Effector memory CD8-positive, alpha-beta T cell (primary cell): ENCODE measurements at places on chromosomes 1 and 21.

- DNase-seq, result no peak
Measured at GRCh38 chr21:37233551-37234146, 33.5 kb downstream of the VPS26C start.

DNA sequence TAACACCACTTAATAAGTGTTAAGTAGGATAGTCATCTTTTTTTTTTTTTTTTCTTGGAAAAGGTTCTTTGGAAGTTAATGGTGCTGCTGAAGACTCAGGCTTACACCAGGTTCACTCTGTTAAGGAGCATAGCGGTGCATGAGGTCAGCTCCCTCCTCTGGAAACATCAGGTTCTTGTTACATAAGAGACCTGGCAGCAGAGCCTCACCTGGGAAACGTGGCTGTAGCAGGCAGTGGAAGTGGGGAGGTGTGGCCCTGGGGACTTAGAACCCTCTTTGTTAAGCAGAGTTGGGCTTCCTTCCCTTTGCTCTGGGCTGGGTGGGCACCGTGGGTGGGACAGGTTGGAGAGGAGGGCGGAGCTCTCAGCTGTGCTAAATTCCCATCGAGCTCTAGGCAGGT lies 104.1 kb downstream of the CNIH3 start:
- DNase-seq, result no peak

DNA sequence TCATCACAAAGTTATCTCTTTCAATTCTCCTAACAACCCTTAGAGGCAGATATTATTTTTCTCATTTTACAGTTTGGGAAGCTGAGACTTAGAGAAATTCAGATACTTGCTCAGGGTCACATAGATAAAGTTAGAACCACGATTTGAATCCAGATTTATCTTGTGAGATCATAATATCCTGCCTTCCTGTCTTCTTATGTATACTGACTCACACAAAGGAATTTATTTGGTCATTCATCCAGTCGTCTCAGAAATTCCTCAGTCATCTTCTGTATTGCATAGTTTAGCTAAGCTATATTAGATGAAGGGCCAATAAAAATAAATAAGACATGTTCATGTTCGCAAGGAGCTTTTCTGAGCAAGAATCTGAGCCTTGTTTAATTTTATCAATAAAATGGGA lies 35.8 kb upstream of the RUNX1 start:
- no peak for DNase-seq

- DNase-seq, result no peak
Measured at GRCh38 chr1:53878492-53879105, 11.0 kb downstream of the YIPF1 start.

- DNase-seq, result no peak
Measured at GRCh38 chr1:151817353-151817730, 12.1 kb upstream of the LINGO4 start.

DNA sequence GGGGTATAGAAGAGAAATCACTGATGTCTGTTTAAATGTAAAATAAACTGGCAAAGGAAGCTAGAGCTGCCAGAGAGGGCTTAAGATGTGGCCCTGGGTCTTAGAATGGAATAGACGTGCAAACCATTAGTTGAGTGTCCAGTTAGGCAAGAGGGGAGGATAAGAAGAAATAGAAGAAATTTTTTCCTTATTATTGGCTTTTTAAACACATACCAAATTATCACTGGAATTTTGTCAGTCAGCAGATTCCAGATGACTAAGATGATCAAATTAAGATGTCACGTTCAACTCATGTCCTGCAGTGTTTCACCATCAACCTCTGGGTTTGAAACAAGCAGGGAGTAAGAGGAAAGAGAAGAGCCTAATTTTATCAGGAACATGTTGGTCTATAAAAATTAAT lies 71.6 kb upstream of the C1orf21 start:
- no peak for DNase-seq

GRCh38 chr1:6243053-6243834 lies 735 bp upstream of the HES3 start:
- no peak for DNase-seq

DNA sequence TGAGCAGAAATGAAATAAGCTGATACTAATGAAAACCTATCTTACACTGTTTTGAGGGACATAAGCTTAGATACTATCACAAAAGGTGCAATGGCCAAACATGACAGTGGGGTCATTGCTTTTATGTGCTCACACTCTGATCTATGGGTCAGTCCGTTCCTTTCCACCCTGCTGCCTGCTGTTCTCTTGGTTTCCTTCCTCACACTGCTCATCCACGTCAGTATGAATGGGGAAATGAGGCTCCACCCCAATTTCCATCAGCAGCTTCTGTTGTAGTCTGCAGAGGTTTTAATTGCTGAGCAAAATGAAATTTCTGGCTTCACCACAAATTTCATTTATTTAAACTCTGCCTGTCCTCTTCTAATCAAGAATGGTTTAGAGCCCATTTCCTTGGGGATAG lies 155.2 kb downstream of the GABPA start:
- no peak for DNase-seq

DNA sequence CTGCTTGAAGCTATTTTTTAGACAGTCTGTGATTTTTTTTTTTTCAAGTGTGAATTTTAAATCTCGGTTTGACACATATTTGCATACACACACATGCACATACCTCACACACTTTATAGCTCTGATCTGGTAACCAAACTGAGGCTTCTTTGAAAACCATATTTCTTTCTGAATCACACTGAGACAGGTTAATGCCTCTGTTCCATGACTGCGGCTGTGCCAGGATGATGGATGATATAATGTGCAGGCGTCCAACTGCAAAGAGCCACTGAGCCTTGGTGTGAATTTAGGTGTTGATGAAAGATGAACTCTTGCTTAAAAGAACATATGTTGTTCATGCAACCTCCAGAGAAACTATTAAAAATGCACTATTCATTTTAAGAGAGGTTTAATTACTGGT lies 504.0 kb upstream of the OLFM3 start:
- no peak for DNase-seq

GRCh38 chr1:235823684-235824083 lies 43.0 kb downstream of the LYST start:
- no peak for DNase-seq

DNA sequence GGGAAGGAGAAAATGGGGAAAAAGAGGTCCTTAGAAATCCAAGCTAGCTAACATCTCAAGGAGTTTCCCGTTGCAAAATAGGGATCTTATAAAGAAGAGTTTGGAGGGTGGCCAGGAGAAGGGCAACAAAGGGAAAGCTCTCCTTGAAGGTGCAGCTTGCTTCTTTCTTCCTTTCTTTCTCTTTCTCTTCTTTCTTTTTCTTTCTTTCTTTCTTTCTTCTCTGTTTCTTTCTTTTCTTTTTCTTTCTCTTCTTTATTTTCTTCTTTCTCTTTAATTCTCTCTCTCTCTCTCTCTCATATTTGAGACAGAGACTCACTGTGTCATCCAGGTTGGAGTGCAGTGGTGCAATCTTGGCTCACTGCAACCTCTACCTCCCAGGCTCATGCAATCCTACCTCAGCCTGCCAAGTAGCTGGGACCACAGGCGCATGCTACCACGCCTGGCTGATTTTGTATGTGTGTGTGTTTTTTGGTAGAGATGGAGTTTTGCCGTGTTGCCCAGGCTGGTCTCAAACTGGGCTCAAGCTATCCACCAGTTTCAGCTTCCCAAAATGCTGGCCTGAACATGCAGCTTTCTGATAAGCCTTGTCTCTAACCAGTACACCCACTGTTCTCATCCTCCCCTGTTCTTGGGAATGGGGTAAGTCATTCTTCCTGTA lies 44.4 kb downstream of the RNF11 start:
- DNase-seq, result no peak

DNA sequence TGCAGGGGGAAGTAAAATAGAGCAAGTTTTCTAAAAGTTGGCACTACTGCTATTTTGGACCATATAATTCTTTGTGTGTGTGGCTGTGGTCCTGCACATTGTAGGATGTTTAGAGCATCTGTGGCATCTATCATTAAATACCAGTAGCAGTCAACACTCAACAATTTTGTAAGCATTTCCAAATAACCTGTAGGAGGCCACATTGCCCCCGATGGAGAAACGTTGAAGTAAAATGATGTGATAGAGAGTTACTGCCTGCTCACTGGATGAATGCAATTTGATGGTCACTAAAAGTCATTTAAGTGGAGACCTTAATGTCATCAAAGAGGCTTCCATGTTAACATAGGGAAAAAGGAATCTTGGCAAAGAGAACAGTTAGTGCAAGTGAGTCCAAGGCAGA lies 560.8 kb downstream of the NEGR1 start:
- DNase-seq, result no peak

DNA sequence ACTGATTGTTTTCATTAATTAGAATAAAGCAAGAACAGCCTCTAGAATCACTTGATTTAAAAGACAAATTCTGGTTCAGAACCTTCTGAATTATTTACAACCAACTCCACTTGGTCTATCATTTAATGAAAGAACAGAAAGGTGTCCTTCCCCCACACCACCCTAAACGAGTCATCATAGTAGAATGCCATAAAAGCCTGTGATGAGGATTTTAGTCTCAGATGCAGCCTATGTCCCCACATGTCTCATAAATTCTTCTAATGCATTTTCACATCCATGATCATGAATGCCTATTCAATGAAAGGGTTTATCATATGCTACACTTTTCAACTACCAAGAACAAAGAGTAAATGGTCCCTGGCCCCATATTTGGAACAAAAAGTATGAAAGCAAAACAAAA lies 508.1 kb downstream of the DPYD start:
- no peak for DNase-seq

GRCh38 chr1:157090771-157091170 lies 8.8 kb downstream of the ETV3L start:
- DNase-seq, result no peak

GRCh38 chr21:44751186-44751798 lies 39.9 kb upstream of the TSPEAR start:
- no peak for DNase-seq

DNA sequence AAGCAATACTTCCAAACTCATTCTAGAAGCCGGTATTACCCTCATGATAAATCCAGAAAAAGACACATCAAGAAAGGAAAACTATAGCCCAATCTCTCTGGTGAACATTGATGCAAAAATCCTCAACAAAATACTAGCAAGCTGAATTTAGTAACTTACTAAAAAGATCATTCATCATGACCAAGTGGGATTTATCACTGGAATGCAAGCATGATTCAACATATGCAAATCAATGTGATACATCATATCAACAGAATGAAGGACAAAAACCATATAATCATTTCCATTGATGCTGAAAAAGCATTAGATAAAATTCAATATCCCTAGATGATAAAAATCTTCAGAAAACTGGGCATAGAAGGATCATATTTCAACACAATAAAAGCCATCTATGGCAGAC lies 402.9 kb downstream of the TGFB2 start:
- DNase-seq, result no peak

GRCh38 chr21:37424396-37424795 lies 57.8 kb downstream of the DYRK1A start:
- no peak for DNase-seq

DNA sequence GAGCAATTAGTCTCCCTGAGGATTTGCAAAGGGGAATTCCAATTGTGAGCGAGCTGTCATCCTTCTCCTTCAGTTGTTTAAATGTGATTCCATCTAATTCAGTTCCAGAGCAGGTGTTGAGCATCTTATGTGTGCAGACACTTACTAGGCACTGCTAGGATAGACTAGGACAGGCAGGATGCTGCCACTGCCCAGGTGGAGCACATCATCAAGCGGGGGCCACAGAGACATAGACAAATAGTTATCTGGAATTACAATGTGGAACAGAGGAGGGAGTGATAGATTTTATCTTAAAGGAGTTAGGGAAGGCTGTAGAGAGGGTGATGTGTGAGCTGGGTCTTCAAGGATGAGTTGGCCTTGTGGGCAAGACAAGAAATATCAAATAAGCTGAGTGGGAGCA lies 55.9 kb downstream of the CDC7 start:
- no peak for DNase-seq

DNA sequence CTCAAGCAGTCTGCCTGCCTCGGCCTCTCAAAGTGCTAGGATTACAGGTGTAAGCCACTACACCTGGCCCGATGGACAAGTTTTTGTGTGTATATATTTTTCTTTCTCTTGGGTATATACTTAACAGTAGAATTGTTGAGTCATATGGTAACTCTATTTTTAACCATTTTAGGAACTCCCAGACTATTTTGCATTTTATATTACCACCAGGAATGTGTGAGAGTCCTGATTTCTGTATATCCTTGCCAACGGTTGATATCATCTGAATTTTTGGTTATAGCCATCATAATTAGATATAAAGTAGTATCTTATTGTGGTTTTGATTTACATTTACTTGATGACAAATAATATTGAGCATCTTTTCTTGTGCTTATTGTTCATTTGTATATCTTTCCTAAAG lies 20.7 kb downstream of the FNBP1L start:
- no peak for DNase-seq

DNA sequence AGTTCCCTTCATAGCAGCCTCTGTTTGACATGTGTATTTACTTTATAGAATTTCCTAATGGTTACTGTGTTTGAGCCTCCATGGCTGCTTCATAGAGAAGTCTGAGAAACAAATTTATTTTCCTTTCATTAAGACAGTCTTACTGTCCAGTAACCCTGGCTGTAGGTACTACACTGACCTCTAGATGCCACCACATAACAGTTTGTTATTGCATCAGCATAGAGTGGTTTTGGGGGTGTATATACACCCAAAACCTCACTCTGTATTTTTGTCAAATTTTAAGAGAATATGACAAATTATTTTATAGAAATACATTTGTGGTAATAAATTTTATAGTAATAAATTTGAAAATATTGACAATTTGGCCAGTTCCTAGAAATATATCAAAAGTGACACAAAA lies 57.3 kb downstream of the OBSCN start:
- DNase-seq, result no peak

- DNase-seq, result no peak
Measured at GRCh38 chr1:26022404-26022779, 817 bp downstream of the EXTL1 start.

- no peak for DNase-seq
Measured at GRCh38 chr1:47235241-47235681, 3.2 kb upstream of the TAL1 start.

GRCh38 chr1:175090780-175091179 lies 23.1 kb downstream of the TNN start:
- no peak for DNase-seq

- no peak for DNase-seq
Measured at GRCh38 chr1:180945551-180945950, 32.9 kb downstream of the KIAA1614 start.

DNA sequence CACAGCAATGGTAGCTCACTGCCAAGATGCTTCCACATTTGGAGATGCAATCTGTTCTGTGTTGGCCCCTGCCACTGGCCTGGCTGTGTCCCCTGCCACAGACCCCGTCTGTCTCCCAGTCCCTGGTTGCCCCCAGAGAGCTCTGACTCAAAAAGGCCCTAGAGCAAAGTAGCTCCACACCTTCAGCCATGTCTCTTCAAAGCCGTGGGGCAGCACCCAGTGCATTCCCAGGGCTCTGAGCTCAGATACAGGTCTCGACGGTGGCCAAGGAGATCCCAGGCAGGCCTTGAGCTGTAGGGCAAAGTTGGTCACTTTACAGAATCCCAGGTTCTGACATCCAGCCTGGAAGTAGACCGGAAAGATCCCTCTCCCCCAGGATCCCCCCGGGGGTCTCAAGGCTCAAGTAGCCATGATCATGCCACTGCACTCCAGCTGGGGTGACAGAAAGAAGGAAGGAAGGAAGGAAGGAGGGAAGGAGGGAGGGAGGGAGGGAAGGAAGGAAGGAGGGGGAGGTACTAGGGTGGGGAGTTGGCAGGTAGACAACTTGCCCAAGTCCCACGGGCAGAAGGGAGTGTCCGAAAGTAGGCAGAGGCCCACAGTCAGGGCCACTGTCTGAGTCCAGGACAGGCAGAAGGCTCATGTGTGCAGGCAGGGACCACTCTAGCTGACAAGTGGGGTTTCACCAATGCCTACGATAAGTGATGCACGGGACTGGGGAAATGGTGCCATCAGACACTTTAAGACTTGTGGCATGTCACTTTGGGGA lies 4.8 kb upstream of the ARF1 start:
- no peak for DNase-seq

GRCh38 chr1:68221001-68221979 lies 11.0 kb downstream of the WLS start:
- DNase-seq, result no peak
